NCI-H82 (cell line): ENCODE measurements at places on chromosomes 3 and 15.

DNA sequence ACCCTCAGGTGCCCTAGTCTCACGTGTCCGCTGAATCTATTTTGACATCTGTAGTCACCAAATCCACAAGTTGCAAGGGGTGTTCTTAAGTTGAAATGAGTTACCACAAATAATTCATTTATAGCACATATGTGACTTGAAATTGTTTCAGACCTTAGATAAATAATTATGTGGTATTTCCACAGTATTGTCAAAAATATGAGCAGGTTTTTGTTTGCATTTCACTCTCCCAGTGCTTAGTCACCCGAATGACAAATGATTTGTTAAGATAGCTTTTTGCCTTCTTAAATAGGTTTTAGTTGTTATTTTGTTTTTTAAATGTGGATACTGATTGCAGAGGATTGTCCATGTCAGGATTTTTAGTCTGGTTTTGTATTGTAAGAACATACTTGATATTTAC lies 2.6 kb downstream of the MFSD1 start:
- no peak for DNase-seq

DNA sequence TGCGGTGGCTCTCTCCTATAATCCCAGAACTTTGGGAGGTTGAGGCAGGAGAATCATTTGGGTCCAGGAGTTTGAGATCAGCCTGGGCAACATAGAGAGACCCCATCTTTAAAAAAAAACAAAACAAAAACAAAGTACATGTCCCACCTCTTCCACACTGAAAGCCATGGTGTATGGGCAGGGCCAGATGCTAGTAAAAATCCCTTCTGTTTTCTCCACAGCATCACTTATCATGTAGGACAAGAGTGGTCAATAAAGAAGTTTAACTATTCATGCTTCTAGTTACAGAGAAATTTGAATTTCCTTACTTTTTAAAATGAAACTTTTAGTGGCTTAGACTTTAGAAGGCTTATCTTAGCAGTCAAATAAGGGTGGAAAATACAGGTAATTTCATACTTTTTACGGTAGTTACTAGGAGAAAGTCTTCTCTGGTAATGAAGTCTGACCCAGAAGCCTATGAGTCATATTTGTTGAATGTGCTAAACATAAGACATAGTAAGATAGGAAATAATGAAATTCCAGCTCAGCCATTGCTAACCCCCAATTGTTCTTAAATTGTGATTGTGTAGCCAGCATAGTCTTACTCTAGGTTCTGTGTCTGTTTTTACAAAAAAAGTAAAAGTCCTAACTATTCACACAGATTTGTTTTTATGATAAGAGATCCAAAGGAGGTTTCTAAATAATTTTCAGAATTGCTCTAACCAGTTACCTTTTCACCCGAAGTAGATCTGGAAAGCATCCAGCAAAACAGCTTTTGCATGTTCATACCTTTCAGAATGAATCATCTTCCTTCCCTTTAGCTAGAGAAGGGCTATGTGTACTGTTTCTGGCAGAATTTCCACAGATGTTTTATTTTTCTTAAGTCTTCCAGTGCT lies 16.4 kb upstream of the ZNF609 start:
- DNase-seq = peak; percentile 38

GRCh38 chr3:172454180-172454579 lies 5.9 kb upstream of the GHSR start:
- no peak for DNase-seq

DNA sequence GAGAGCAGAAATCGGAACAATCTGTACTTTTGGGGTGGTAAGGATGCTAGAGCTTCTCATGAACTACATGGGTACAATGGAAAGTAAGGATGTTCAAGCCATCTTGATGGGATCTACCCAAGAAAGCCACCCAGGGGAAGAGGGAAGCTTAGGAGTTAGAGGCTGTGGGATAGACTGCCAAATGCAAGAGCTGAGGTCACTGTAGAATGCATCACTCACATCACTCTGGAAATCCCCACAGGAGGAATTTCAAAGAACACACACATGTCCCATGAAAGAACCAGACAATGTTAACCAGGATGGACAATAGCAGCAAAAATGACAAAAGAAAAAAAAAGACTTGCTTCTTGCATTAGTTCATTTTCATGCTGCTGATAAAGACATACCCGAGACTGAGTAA lies 32.8 kb upstream of the UBE2E2 start:
- no peak for DNase-seq

- DNase-seq = no peak
Observed at GRCh38 chr15:65339416-65339815, 34.9 kb downstream of the RNU5B-1 start.

GRCh38 chr15:72784456-72784876 lies 908 bp upstream of the ADPGK start:
- DNase-seq = no peak

GRCh38 chr3:114508976-114509375 lies 215.1 kb downstream of the TIGIT start:
- DNase-seq = no peak

GRCh38 chr3:13292375-13292774 lies 127.7 kb downstream of the NUP210 start:
- DNase-seq = no peak

DNA sequence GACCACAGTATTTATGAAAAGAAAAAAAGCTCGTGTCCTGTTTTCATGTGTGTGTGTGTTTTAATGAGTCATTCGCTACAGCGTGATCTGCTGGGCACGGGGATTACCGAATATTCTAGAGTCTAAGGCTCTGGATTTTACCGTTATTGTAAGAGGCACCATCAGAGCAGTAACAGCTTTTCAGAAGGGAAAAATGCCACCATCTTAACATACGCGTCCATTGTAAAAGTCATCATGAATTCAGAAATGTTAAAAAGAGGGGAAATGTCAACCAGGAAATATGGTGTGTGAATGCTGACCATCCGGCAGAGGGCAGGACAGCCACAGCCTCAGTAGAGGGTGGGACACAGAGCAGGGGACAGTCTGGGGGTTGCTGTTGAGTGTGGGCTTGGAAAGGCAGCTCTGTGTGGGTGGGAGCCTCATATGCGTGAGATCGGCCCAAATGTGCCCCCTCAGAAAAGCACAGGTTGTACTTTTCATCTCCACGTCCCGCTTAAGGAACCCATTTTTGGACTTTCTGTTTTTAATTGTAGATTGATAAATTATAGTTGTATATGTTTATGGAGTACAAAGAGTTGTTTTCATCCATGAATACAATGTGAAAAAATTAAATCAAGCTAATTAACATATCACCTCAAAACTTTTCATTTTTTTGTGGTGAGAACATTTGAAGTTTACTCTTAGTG lies 69.6 kb downstream of the ASB7 start:
- peak; percentile 83 for DNase-seq

GRCh38 chr15:87567406-87568030 lies 689.0 kb downstream of the NTRK3 start:
- no peak for DNase-seq

DNA sequence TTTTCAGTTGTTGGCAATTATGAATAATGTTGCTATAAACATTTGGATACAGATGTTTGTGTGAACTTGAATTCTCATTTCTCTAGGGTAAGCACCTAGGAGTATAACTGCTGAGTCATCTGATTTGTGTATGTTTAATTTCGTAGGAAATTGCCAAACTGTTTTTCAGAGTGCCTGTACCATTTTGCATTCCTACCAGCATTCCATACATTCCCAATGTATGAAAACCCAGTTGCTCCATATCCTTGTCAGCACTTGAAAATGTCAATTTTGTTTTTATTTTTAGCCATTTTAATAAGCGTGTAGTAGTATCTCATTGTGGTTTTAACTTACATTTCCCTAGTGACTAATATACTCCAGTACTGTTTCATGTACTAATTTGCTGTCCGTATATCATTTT lies 98.5 kb upstream of the TSC22D2 start:
- no peak for DNase-seq

GRCh38 chr15:74809956-74810355 lies 2.7 kb upstream of the LMAN1L start:
- no peak for DNase-seq

GRCh38 chr3:127587876-127588275 lies 2.7 kb downstream of the TPRA1 start:
- DNase-seq = no peak

DNA sequence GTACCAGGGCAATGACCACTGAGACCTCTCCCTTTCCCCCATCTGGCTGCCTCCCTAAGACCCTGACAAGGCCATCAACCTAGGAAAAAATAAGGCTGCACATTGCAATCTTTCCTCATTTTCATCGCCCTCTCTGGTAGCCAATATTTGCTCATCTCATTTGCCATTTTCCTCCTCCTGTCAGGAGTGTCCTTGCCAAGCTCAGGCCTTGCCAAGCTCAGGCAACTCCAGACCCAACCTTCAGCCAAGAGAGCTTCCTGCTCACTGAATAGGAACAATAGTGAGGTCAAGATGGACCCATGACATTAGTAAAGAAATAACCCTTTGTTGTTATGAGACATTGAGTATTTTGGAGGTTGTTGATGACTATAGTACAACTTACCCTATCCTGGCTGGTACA lies 380.3 kb downstream of the RSL24D1 start:
- no peak for DNase-seq

GRCh38 chr15:39493424-39494067 lies 87.3 kb upstream of the THBS1 start:
- peak; percentile 7 for DNase-seq

DNA sequence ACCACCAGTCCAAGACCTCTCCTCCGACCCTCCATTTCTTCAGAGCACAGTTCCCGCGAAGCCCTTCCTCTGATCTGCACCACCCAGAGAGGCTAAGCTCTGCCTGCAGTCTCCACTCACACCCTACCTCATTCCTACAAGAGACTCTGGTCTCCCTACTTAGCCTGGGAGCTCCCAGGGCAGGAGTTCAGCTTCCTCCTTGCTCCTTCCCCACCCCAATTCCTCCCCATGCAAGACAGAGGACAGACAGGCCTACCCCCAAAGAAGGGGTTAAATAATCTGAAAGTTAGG lies 12.6 kb upstream of the VIPR1 start:
- DNase-seq = no peak

DNA sequence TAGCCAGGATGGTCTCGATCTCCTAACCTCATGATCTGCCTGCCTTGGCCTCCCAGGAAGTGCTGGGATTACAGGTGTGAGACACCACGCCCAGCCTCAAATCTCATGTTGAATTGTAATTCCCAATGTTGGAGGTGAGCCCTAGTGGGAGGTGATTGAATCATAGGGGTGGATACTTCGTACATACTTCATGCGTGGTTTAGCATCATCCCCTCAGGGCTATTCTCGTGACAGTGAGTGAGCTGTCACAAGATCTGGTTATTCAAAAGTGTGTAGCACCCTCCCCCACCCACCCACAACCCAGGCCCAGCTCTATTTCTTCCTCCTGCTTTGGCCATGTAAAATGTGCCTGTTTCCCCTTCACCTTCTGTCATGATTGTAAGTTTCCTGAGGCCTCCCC lies 236.9 kb upstream of the IL12A start:
- no peak for DNase-seq

DNA sequence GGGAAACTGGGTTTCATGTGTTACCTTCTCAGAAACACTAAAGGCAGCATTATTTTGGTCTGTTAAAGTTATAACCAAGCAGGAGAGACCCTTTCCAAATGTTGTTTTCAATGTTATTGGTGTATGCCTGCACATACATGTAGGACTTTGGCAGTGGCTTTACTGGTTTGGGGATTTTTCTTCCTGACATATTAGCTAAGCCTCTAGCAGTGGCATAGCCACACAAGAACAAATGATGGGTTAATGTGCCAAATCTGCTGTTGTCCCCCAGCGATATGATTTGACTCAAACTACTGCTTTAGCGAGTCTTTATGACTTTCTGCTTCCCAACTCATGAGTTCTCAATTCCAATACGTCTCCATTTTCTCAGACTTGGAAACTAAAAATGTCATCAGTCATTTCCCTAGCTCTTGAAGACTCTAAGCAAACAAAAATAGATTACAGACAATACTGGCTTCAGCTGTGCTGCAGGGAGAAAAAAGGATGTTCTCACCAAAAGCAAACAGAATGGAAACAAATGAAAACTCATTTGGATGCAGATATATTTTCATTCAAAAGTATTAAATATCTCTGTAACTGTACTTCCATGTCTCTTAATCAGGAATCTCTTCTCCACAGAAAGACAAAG lies 29.6 kb downstream of the TPM1 start:
- no peak for DNase-seq

- DNase-seq = no peak
Observed at GRCh38 chr3:11709782-11710181, 66.1 kb upstream of the VGLL4 start.

DNA sequence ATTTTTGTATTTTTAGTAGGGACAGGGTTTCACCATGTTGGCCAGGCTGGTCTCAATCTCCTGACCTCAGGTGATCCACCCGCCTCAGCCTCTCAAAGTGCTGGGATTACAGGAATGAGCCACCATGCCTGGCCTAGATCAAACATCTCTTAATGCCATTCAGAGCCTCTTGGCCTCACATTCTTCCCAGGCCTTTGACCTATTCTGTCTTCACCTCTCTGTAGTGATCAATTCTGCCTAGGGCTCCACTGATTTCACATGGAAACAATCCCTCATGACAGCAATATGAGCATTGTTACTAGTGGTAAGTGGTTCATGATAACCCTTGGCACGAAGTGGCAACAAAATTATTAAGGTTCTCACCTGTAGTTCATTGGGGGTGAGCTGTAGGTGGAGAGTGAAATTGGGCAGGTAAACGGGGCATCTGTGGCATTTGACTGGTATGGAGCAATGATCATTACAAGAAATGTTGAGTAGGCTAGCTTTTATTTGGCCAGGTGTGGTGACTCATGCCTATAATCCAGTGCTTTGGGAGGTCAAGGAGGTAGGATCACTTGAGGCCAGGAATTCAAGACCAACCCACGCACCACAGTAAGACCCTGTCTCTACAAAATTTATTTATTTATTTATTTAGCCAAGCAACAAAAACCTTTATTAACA lies 4.8 kb upstream of the ARPIN start:
- no peak for DNase-seq

GRCh38 chr15:72790302-72790910 lies 6.8 kb upstream of the ADPGK start:
- DNase-seq = no peak

DNA sequence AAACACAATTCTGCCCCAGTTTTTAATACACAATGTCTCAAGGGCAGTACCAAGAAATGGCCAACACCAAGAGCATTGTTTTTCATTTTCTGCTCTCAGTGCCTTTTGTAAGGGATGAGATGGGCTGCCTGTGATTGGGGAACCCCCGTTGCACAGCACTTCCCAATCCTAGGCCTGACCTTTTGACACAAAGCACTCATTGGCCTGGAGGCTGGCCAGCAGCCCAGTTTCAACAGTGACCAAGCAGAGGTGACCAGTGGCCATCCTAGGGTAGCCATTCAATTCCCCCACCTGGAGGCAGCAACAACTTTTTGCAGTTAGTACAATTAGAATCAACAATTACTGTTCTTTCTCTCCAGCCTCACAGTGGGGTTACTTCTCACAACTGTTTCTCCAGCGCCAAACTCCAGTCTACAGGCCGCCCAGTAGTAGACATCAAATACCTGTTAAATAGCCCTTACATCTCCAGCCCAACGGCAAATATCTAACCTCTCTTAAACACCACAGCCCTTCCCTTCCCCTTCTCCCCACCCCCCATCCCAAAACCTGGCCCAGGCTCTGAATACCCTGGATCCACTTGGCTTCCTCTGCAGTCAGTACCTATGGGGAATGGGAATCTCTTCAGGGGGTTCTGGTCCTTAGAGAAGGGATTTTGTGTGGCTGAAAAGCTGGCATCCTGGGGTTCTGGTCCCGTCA lies 8.9 kb upstream of the LRRC2 start:
- DNase-seq = no peak
